ENCODE measurements at places on chromosomes 2 and 18.

DNA sequence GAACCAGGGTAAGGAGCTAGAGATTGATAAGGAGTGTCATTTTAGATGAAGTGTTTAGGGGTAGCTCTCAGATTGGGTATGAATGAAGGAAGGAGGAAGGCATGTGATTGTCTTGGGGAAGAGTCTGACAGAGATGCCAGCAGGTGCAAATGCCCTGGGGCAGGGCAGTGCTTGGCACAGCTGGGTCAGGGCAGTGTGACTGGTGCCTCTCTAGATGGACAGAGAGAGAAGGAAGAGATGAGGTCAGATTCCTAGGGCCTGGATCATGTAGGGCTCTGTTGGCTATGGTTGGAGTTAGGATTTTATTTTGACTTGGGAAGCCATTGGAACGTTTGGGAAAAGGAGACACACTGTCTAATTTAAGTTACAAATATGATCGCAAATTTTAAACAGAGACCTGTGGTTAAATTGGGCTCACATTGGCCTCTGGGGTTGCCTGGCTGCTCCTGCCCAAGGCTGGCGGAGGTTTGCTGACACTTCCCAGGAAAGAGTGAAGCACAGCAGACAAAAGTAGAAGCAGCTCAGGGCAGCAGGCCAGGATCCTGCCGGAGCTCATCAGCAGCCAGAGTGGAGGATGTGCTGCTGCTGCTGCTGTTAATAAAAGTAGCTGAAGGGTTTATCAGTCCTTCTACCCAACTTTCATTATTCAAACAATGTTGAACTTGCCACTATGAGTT lies 32.7 kb upstream of the FHL2 start:
- no peak for DNase-seq

- no peak for DNase-seq
Observed at GRCh38 chr2:50469784-50470183, 562.1 kb downstream of the NRXN1 start.

- no peak for DNase-seq
Observed at GRCh38 chr2:32358111-32358482, 1.3 kb downstream of the BIRC6 start.

DNA sequence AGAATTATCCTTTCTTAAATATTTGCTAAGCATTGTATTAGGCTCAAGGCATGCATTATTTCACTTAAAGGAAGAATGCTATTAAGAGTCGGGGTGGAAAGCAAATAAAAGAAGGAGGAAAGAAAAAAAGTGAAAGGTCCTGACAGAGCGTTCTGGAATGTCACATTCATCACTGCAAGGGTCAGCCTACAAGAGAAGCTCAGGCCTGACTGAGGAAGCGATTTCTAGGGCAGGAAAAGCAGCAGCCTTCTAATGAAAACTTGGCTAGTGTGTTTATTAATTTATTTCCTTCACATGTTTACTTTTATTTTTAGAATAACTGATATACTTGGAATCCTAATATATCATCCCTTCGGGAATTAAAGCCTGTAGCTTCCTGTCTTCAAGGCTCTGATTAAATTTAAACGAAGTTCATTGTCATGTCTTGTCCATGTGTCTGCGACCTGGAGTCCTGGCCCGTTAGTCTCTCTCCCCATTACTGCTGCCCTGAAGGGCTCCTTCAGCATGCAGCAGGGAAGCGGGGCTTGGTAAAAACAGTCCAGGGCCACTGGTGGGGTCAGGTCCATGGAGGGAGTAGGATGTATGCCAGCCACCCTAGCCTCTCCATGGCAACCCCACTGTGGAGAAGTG lies 119.2 kb upstream of the CCDC68 start:
- DNase-seq = no peak

DNA sequence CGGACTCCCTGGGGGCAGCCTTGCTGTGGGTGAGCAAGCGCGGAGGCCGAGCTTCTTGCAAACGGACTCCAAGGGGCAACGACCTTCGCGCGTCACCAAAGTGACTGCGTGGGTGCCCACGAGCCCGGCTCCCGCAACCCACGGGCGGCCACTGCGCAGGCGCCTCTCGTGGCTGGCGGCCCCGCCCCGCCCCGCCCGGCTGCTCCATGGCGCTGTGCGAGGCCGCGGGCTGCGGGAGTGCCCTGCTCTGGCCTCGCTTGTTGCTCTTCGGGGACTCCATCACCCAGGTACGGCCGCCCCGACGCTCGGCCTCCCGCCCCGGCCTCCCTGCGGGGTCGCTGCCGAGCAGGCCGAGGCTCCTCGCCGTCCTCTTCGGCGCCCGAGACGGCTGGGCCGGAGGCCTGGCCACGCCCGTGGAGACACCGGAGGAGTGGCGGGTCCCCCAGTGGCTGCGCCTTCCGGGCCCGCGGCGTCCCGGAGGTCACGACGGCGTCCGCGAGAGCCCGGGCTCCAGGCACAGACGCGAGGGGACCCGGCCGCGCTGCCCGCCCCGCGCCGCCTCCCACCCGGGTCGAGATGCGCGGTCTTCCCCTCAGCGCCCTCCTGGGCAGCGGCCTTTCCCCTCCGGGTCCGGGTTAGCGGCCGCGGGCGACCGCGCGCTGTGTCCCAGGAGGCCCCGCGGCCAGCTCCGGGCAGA lies at the start of gene IAH1:
Gene IAH1, plus strand, starts transcription at position 191 of the 697 bp plus-strand sequence. Its CDS starts 16 bp downstream, at position 207.
- DNase-seq = peak; percentile 53

DNA sequence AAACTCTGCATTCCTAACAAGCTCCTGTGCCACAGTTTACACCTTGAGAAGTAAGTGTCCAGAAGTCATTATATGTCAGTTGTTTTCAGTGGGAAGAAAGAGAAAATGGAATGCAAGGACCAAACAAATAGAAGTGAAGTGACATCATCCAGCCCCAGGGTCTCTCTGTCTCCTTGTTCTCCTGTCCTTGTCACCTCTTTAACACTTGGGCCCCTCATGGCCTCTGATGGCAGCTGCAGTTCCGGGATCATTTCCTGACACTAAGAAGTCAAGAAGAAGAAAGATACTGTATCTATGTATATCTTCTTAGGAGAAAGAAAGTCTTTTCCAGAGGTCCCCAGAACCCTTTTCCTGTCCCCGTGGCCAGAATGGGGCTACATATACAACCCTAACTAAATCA lies 2.8 kb upstream of the CFAP221 start:
- no peak for DNase-seq

DNA sequence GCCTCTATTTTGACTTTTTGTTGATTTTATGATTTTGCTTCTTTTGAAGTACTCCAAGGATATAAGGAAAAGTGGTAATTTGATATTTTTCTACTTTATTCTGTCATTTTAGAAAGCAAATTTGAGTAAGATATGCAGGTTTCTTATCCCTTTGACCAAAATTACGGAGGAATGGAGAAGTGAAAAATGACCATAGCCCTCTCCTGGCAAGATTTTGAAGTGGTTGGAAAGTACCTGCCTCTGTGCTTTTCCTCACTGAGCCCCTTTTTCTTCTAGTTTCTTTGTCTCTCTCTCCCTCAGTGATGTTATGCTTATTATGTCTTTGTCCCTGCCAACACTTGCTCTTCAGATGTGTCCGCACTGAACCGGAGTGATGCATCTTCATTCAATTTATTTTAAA lies 898.1 kb downstream of the EPHA4 start:
- no peak for DNase-seq
